ACHN (cell line): ENCODE measurements at places on chromosomes 1 and 21.

DNA sequence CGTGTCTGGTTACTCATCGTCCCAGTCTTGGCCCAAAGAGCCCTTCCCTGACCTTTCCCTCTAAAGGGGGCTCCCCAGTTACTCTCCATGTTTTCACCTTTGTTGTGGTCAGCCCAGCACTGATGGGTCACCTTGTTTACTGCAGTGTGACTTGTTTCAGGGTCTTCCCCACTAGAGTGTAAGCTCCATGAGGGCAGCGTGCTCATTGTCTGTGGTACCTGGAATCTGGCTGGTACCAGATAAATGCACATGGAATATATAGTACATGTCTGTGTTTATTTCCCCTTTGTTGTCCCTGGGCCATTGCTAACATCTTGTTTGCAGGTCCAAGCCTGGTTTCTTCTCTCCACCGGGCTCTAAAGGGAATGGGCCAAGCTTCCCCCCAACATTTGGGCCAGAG is 22.7 kb upstream of the TENT5B start:
- DNase-seq: no peak

DNA sequence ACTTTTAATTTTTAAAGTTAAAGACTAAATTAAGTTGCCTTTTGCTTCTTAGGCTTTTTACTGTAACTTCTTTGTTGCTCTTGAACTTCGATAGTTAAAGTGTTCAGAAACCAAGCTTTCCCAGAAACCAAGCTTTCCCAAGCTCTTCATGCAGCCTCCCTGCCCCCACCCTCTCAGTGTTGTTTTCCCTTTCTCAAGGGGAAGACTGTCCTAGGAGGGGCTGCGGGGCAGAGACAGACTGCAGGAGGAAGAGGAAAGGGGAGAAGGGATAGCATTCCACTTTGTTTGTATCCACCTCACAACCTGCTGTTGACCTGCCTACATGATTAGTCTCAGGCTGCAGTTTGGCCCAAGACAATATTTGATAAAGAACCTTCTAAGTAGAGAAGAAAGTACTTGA is 39.0 kb upstream of the DIPK1A start:
- DNase-seq: no peak

DNA sequence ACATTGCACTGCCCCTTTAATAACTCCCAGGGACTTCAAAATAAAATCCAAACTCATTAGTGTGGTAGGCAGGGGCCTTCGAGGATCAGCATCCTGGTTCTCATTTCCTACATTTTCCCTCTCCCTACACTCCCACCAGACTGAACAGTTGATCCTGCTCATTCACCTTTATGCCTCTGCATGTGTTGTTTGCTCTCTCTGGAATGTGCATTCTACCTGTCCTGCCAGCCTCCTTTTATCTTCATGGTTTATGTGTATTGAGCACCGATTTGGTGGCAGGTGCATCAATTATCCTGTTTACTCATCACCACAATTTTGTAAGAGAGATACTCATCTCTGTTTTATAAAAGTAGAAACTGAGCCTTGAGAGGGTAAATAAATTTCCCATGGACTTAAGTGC is 125.0 kb downstream of the ADSS2 start:
- no peak for DNase-seq

DNA sequence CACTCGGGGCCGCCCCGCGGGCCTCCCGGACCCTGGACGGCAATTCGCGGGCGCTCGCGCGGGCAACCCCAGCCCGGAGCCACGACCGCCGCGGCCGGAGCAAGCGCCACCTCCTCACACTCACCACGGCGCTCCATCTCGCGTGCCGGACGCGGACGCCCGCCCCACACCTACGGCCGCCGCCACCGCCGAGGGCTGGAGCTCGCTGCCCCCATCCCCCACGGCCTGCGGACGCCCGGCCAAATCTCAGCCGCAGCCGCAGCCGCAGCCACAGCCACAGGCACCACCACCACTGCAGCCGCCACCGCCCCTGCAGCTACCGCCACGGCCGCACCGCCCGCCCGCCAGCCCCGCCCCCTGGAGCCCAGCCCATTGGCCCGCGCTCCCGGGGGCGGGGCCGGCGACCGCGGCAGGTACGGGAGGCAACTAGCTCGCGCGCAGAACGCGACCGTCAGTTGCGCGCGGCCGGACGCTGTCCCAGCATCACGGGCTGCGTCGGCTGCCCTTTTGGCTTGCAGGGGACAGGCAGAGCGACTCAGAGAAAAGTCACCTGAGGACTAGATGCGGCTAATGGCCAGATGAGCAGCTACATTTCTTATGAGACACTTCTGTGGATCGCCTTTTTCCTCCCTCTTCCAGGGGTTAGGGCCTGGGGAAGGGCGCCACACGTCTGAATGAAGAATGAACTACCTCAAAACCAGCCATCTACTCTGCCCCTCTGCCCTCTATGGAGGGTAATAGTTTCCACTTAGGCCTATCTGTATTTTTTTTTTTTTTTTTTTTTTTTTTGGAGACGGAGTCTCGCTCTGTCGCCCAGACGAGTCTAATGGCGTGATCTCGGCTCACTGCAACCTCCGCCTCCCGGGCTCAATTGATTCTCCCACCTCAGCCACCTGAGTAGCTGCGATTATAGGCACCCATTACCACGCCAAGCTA is at the start of gene ARHGAP29:
ARHGAP29 (minus strand) TSS at position 294 of the 936 bp plus-strand sequence. CDS start 5,973 bp downstream, outside the sequence.
- DNase-seq: peak; percentile 81

GRCh38 chr1:52855584-52855983 is 13.0 kb downstream of the ZYG11A start:
- DNase-seq: no peak

DNA sequence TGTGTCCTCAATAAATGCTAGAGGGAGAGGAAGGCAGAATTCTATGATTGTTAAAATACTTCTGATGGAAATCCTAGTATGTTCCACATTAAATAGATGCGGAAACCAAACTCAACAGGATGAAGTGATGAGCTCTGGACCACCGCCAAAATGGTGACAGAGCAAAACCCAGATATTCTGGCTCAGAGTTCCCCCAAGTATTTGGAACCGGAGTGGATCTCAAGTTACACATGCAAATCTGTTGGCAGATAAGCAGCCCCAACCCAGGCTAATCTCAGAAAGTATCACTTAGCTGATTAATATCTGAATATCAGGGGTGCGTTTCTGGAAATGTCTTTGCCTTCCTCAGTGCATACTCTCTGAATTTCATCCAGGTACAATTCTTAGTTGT is 17.4 kb upstream of the GRHL3 start:
- DNase-seq: no peak

- peak; percentile 45 for DNase-seq
Observed at GRCh38 chr1:227934476-227935313, 13.0 kb downstream of the WNT9A start.

DNA sequence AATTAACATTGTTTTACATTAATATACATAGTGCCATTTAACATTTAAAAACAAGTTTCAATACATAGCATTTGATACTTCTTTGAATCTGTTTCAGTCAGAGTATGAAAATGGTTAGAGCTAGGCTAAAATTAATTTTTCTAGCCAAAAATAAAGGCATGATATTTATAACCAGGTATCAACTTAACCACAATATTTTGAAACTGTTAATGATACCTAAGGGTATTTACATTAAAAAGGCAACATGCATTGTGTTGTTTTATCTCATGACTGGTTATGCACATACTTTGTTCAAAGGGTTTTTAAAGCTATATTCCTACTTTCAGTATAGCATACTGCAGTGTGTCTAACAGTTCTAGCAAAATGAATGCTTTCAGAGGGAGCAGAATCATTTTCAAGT is 130.0 kb downstream of the HS2ST1 start:
- no peak for DNase-seq

DNA sequence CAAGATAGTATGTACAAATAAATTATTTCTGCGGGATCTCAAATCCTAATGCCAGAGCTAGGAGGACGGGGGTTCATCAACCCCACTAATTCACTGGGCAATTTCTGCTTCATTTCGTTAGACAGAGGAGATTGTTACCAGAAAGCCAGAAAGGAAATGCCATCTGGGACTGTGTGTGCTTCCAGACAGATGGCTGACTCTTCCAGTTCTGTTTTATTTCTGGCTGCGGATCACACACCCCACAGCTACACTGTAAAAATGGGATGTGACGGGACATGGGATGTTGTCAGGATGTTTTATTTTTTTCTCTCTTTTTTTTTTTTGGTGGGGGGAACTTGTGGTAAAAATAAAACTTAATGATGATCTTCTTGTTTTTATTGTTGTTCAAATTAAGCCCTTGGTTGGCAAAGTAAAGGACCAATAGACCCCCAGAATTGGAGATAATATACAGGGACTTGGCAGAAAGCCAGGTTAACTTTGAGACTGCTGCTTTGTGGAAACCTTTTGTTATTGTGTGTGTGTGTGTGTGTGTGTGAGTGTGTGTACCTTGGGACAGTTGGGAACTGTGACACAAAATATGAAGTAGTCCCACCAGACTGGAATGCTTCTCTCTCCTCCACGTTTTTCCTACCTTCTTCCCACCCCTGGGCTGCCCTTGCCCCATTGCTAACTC is 114.5 kb downstream of the NUF2 start:
- no peak for DNase-seq

DNA sequence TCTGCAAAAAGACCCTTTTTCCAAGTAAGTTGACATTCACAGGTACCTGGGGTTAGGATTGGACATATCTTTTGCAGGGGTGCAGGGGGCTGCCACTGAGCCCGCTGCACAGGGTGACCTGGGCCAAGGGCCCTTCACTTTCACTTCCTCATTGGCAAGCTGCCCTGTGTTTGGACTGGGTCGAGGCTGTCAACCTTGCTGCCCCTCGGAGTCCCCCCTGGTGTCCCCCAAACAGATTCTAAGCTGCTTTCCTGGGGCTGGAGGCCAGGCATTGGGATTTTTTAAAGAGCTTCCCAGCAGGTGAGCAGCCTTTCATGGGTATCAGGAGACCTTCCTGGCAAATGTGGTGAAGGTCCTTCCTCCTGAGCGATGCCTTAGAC is 7.9 kb upstream of the UMODL1 start:
- DNase-seq: no peak

- no peak for DNase-seq
Observed at GRCh38 chr1:29825941-29826415, 589.7 kb downstream of the PTPRU start.

- no peak for DNase-seq
Observed at GRCh38 chr1:29454616-29455380, 218.5 kb downstream of the PTPRU start.

- no peak for DNase-seq
Observed at GRCh38 chr21:8990326-8991087, 1530.9 kb upstream of the TPTE start.

DNA sequence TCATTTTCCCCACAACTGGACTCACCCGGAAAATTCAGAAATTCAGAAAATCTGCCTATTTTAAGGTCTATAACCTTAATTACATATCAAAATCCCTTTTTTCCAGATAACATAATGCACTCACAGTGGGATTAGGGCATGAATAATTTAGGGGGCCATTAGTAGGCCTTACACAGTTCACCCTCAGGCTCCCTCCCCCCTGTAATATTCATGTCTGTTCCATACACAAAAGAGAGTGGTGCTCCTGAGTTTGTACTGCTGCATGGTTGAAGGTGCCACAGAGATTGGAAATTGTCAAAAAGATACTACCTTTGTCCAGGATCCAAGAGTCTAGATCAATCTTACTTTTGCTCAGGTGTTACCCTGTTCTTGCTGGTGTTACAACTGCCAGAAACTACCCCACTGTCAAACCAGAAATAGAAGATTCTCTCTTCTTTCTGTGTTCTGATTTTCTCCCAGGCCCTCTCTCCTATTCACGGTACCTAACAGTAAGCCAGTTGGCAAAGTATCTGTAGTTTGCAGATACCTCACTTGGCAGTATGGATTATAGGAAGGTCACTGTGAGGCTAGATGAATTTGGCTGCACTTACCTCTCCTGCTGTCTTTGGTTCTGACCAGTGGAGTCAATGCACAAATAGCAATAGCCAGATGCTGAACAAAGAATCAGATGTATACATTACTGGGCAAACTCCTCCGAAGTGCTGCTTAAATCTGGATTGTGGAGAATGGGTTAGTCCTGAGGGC is 53.2 kb downstream of the C1orf198 start:
- DNase-seq: no peak

DNA sequence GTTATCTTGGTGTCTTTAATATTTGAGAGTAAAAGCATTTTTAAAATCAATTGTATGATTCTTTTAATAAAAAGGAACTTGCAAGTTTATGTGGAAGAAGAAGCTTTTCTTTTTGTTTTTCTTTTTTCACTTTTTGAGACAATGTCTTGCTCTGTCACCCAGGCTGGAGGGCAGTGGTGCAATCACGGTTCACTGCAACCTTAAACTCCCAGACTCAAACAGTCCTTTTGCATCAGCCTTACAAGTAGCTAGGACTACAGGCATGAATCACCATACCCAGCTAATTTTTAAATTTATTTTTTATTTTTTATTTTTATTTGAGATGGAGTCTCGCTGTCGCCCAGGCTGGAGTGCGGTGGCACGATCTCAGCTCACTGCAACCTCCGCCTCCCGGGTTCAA is 34.1 kb downstream of the CMPK1 start:
- no peak for DNase-seq

DNA sequence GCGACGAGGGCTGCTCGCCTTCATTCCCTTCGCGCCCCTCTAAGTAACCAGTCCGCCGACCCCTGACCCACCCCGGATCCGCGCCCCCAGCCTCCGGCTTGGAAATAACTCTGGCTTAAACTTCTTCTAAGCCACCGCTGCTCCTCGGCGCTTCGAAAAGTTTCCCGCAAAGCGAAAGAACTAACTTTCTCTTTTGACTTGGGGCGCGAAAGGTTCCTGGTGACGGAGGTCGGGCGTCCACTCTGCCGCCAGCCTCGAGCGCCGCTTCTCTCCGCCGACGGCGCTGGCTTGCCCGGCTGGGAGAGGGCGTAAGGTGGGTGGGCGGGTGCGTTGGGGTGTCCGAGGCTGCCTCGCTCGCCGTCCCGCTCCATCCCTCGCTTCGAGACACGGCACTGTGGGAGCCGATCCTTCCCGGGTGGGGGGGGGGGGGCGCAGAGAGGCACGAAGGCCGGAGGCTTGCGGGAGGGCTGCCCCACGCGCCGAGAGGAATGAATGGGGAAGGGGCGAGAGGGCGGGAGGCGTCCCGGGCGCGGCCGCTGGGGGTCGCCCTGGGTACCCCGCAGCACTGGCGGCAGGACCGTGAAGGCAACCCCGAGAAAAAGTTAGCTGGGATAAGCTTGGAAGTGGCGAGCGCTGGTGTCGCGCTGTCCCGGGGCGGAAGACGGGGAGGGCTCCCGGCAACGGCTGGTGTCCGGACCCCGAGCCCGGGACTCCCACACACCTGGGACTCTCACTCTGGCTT is 569 bp downstream of the ATF3 start:
- peak; percentile 51 for DNase-seq

DNA sequence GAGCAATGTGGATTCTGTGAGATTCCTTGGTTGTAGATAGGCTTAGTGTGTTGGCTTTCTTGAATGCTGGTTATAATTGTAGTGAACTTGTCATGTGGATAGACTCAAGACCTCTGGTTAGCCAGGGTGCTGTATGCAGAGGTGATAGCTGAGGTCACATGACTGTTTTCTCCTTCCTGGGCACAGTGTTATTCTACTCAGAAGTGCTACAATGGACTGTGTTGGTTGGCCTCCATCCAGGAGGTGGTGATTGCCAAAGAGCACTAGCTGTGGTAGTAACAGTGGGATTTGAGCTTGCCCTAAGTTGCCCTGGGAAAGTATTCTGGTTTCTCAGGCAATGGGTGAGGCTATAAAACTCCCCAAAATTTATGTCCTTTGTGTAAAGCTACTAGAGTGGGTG is 71.6 kb downstream of the SH3BGR start:
- no peak for DNase-seq
